Thymus (tissue), 14 donors: ENCODE measurements at places on chromosomes 7 and 10.

GRCh38 chr10:48594371-48594770 lies 10.5 kb downstream of the ARHGAP22 start:
- no peak for DNase-seq

DNA sequence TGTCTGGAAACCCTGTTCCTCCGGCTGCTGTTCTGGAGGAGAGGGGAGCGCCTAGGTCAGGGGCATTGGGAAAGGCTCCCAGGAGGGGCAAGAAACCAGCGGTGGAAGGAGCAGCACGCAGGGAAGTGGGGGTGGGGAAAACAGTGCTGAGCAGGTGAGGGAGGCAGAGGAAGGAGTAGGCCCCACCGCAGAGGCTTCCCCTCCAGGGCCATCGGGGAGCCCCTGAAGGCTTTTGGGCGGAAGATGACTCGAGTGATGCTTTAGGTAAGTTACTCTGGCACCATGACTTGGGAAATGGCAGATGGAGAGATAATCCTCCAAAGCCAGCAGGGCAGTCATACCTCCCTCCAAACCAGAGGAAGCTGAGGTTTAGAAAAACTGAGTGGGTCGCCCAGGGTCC lies 106.5 kb upstream of the ANLN start:
- DNase-seq = peak; percentile 75

GRCh38 chr7:107020400-107020799 lies 24.1 kb upstream of the PRKAR2B start:
- no peak for DNase-seq

DNA sequence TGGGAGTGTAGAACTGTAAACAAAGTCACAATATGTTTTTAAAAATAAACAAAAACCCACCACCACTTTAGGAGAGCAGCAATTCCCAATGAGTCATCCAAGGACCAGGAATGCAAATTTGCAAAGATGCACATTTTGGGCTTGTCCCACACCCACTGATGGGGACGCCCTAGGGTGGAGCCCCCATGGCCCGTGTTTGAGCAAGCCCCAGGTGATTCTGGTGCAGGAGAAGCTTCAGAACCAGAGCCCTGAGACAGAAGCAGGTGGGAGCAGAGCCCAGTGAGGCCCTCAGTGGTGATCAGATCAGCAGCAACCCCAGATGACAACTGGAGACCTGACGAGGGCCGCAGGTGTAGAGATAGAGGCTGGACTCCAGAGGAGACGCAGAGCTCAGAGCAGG lies 55.1 kb upstream of the PFKP start:
- DNase-seq = no peak

GRCh38 chr10:34813626-34814222 lies 1.4 kb downstream of the PARD3 start:
- no peak for DNase-seq

DNA sequence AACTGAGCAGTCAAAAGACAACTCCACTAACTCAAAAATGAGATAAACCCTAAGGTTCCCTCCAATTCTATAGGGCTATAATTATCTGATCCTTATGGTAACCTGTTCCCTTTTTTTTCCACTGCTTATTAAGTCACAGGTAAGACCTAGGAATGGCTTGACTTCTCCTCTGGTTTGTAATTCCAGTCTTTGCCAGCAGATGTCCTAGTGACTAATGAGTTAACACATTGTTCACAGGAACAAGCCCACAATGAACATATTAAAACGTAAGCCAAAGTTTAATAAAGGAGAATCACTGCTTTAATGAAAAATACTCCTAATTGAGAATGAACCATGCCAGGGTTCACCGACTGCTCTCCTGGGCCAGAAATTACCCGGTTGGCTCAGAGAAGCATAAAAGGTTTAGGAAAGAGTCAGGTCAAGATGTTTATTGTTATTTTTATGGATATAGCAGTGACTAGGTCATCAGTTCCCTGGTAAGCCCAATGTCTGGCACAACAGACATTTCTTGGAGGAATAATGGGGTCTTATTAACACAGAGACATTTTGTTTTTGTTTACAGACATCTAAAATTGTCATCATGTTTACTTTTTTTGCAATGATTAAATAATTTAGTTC lies 120.1 kb downstream of the ELAPOR2 start:
- peak; percentile 59 for DNase-seq

DNA sequence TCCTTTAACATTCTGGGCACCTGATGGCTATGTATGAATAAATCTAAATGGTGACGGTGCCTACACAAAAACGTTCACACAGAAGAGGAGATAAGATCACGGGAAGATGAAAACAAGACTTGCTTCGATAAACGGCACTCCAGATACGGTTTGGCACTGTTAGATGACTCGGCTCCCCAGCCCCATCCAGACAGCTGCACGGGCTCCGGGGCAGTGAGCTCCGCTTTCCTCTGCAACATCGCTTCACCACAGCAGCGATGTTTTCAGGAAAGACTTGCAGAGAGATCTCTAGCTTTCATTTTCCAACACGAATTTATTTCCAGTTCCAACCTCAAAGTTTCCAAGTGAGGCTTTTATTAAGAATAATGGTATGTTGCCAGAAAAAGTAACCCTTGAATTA lies 132.1 kb downstream of the KLF6 start:
- DNase-seq = no peak

GRCh38 chr10:27399871-27400270 lies 104.2 kb upstream of the RAB18 start:
- no peak for DNase-seq

- DNase-seq = no peak
Observed at GRCh38 chr10:114215033-114215432, 24.0 kb upstream of the VWA2 start.

GRCh38 chr10:71323407-71323806 lies 4.3 kb downstream of the SLC29A3 start:
- no peak for DNase-seq

DNA sequence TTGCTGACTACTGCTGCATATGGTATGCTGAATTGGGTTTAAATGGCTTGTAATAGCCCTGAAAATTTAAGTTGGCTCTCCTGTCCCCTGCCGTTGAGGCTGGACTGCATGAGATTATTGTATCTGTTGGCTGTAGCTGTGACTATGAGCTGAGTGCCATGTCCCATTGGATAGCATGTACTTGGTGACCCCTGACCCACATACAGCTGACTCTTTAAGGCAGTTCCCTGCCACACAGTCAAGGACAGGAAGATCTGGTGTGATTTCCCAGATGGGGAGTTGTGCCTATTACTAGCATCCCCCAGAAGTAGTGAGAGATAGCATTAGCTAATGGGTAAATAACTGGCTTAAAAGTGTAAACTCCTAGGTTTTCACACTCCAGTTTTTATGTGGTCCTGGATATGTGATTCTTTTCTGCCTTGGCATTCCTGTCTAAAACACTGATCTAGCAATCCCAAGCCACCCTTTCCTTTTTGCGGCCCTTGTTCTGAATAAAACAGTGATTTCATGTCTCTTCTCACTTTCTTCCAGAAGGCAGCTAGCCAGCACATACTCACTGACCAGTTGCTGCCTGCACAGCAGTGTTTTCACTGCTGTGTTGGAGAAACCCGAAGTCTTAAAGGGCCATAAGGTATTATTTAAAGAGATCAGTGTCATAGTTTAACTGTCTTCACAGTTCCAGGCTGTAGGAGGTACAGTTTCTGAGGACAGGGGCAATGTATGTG lies 35.9 kb downstream of the LRRC4 start:
- DNase-seq = no peak

DNA sequence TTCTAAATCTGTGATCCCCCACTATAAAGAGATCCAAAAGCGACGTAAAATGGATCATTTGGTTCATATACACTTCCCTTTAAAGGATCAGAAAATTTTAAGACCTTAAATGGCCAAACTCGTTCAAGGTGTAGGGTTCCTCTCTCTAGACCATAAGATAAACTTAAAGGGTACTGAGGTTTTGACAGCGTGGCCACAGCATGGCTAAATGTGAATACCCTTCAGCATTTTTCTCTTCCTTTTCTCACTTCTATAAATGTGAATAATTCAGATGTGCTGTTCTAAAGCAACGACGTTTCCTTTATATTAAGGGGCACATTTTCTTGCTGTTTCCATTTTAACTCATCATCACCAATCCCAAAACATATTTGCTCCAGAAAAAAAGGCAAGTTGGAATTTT lies 5.2 kb downstream of the ZCWPW1 start:
- DNase-seq = no peak

GRCh38 chr7:110442381-110442837 lies 648.5 kb upstream of the LRRN3 start:
- DNase-seq = no peak

- no peak for DNase-seq
Observed at GRCh38 chr7:93307943-93308342, 75.8 kb downstream of the VPS50 start.
